ENCODE measurements at places on chromosomes 12 and 14.

DNA sequence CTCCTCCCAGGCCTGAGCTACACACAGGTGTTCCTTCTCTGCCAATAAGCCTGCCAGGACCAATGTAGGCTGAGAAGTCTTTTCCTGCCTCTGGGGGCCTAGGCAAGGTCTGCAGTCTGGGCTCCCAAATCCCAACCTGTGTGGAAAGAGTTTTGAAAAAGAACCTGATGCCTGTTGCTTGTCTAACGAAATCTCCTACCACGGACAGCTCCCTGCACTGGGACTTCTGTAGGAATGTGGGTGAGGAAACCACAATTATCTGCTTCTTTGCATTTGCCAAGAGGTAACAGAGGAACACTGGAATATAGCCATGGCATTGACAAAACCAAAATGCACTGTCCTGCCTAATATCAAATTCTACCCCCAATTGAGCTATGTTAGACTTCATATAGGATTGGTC, 877.0 kb upstream of the TMEM132C start:
- DNase-seq, result peak; percentile 89

DNA sequence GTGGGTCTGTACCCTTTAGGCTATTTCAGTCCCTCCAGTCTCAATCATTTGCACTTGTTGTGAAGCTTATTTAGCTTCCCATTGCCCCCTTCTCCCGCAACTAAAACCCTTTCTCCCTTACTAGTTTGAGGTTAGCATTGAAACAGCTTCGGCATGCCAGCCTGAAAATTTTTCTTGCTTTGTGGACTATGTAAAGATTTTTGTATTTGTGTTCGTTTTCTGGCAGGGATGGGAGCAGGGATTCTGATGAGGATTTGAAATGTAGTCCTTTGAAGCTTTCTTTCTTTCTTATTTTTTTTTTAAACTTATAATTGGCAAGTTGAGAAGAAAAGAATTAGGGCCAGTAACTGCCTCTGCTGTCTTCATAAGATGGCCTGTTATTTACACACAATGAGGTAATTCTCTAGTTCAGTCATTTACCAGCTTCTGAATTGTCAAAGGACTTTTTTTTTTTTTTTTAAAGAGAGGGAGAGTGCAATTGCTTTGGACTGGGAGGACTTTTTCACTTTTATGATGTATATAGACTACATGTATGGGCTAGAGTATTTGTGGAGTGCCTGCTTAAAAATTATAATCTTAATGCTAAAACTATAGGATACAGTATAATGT, 29.0 kb downstream of the PALS1 start:
- DNase-seq, result peak; percentile 32

DNA sequence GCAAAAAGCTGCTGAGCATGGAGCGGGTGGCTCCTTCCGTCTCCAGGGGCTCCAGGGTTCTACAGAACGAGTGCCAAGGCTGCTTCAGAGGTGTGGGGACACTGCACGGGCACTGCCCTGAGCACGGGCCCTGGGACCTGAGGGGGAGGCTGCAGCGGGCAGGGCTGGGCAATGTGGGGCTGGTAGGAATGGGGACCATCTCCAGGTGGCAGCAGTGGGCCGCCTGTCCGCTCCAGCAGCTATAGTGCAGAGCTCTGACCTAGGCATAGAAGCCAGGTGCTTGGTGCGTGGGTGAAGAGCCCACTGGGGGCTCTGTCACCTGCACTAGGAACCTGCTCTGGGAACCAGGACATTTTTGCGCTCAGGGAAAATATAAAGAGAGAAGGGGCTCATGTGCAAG, 22.3 kb downstream of the HDAC7 start:
- no peak for DNase-seq

- DNase-seq, result no peak
Observed at GRCh38 chr14:22118899-22119477, 445.4 kb upstream of the OR4E1 start.

All from AG10803 (cell line).